Upper lobe of left lung (tissue), 6 donors: ENCODE measurements at places on chromosomes 4 and X.
A peak's percentile ranks its signal among the peaks of the same experiment; 100 is the strongest.

GRCh38 chr4:154595807-154596206 lies 5.3 kb upstream of the FGA start:
- no peak for DNase-seq

DNA sequence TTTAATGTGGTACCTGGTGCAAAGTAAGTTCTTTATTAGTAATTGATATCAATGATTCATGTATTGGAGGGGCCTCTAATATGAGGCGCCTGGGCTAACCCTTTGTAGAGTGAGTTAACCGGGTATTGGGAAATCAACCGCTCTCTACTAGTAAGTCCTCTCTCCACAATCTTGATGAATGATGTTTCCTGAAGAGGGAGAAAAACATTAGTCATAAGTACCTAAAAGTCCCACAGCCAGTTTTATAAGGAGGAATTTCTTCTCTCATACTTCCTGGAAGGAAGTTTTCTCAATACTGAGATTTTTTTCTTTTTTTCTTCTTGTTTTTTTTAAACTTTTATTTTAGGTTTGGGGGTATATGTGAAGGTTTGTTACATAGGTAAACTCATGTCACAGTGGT lies 62.3 kb downstream of the AGTR2 start:
- DNase-seq: no peak

GRCh38 chr4:147958489-147959065 lies 226.7 kb downstream of the ARHGAP10 start:
- no peak for DNase-seq

- no peak for DNase-seq
These were observed 38.2 kb downstream of the HTRA3 start for GRCh38 chr4:8307714-8308113.

GRCh38 chr4:96630839-96631238 lies 790.9 kb downstream of the PDHA2 start:
- no peak for DNase-seq

DNA sequence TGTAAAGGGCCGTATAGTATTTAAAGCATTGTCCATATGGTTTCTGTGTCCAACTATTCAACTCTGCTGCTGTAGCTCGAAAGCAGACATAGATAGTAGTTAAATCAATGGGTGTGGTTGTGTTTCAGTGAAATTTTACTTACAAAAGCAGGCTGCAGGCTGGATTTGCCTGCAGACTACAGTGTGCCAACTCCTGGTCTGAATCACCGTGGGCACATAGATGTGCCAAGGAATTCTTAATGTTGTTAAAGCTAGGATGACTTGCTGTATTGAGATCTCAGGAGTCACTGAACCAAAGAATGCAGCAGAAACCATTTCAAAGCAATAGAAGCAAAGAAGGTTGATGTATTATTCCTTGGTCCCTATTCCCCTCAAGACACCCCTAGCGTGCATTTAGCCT lies 379.0 kb downstream of the STIM2 start:
- no peak for DNase-seq

- no peak for DNase-seq
These were observed 91.7 kb upstream of the ADRA2C start for GRCh38 chr4:3674479-3674851.

DNA sequence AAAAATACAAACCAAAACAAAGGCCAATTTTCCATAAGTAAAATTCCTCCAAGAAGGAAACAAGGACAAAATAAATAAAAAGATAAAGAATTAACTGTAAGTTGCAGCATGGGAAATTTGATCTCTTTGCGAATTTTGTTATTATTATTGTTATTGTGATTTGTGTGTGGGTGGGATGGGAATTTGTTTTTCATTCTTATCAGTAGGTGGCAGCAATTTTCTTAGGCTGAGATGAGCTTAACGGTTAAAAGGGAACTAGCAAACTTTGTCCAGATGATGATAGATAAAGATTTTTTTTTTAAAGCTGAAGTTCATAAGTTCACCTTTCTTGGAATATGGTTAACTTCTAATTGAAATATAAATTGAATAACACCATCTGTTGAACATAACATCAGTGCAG lies 83.2 kb upstream of the IL1RAPL2 start:
- no peak for DNase-seq

DNA sequence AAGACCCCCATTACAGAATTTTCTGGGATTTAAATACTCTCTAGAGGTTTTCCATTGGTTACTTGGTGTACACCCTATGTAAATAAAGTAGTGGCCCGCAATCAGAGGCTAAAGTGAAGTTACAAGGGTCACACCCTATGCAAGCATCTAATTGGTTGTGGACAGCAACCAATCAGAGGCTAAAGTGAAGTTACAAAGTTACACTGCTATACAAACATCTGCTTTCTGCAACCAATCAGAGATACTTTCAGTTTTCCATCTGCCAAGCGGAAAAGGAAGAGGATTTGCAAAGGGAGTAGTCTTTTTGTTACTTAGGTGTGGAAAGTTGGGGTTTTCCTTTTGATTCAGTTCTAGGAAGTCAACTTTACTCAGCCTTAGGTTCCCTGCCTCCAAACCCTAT lies 2.0 kb upstream of the ATRX start:
- DNase-seq: no peak

- DNase-seq: no peak
These were observed 531 bp downstream of the DGKQ start for GRCh38 chr4:972651-973424.

- DNase-seq: no peak
These were observed 586.7 kb downstream of the GBA3 start for GRCh38 chr4:23279377-23279986.

DNA sequence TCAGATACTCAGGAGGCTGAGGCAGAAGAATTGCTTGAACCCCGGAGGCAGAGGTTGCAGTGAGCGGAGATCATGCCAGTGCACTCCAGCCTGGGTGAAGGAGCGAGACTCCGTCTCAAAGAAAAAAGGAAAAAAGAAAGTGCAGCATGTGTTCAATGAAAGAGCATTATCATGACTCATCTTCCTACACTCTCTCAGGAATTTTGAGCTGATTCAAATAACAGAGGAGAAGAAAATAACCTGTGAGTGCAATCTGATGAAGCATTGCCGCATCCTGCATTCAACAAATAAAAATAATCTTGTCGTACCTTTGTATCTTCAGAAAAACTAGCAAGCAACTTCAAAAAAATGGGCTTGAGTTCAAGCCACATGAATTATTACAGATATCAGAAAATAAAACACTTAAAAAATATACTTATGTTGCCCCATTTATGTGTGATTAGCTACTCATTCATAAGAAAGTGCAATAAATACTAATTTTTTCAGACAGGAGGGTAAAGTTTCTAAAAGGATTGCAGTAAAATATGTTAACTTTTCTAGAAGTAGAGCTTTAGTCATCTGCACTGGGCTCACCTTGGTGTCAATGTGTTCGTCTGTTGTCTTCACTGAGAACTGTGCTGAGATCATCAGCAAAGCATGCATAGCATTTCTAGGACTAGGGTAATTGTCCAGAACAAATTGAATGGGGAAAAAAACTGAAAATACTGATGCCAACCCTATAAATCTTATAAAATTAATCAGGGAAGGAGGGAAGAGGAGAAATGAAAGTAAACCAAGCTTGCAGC lies 90.4 kb upstream of the VCX3B start:
- DNase-seq: no peak

DNA sequence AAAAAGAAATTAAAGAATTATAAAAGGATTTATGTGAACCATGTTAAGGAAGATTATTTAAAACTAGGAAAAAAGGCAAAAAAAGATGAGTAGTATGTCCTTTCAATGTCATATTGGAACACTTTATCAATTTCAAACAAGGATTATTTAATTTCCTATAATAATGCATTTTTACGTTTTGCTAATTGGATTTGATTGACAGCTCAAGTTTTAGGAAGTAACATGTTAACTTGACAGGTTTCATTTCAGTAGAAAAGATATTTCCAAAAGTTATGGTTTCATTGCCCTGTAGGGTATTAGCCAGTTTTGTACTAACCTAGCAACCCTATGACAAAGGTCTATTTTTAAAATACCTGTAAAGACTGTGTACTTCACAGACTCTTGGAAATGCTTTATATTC lies 379.6 kb upstream of the ZFP42 start:
- no peak for DNase-seq

GRCh38 chr4:144176476-144176875 lies 36.0 kb upstream of the GYPA start:
- DNase-seq: no peak

DNA sequence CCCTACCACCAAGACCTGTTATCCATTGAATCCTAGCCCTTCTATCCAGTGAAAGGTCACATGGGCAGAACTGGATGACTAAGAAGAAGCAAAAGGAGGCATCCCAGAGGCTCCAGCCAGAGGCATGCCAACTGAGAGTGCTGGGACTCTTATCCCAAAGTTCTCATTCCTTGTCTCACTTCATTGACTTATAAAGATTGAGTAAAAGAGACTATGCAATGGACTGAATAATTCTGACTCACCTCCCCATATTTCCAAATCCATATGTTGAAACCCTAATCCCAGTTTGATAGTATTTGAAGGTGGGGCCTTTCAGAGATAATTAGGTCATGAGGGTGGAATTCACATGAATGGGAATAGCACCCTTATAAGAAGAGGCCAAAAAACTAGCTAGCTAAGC lies 131.4 kb downstream of the COL25A1 start:
- no peak for DNase-seq

- no peak for DNase-seq
These were observed 117.0 kb downstream of the SPOCK3 start for GRCh38 chr4:167117273-167117672.

- DNase-seq: no peak
These were observed 180.4 kb downstream of the CPEB2 start for GRCh38 chr4:15182600-15183220.

DNA sequence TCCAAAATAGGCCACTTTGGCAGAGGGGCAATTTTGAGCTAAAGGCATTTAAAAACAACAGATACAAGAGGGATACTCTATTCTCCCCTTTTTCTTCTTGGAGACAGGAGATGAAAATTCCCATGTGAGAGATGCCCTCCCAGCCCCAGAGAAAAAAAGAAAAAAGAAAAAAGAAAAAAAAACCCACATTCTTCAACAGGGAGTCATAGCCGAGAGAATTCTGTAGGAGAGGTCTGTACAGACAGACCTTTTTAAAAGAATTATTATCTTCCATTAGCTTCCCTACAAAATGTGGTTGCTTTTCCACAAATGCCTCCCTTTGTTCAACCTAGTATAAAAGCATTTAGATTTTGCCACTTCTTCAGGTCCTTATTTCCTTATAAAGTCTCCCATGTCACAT lies 89.9 kb downstream of the SPCS3 start:
- DNase-seq: no peak

GRCh38 chrX:6223516-6223915 lies 5.2 kb downstream of the NLGN4X start:
- no peak for DNase-seq

GRCh38 chr4:158170691-158171561 lies 1.9 kb downstream of the GASK1B start:
- peak; percentile 65 for DNase-seq
